Neural progenitor cell (in vitro differentiated cells): ENCODE measurements at places on chromosomes 1 and 21. TPM values are rescaled to one million over a fixed set of nuclear protein-coding genes. Genes with fewer than 3 reads are reported as not detected.
A peak's percentile ranks its signal among the peaks of the same experiment; 100 is the strongest.

DNA sequence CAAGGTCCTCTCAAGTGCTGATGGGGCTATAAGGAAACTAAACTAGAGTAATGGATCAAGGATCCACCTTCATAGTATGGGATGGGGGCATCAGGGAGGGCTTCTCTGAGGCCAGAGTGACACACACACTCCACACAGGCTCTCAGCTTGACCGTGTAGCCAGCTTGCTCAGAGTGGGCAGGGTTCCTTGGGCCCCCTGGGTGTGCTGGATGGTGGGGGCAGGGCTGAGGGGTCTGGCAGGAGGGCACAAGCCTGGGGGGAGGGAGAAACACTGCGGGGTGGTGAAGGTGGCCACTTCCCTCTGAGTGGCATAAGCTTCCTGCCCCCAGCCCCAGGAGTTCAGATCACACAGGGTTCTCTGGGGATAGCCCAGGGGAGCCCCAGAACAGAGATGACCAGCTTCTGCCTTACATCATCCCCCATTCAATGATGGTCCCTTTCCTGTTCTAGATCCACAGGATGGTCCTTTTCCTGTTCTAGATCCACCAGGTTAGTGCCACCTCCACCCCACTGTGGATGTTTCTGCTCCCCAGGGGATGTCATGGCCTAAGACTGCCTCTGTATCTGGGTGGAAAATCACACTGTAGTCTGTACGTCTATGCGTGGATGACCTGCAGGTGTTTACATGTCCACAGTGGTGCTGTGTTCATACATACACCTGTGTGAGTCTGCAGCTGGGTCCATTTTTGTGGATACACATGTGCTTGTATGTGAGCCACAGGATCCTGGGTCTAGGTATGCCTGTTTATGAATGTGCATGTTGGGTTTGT is 525.0 kb downstream of the PTPRU start:
- DNase-seq = no peak

DNA sequence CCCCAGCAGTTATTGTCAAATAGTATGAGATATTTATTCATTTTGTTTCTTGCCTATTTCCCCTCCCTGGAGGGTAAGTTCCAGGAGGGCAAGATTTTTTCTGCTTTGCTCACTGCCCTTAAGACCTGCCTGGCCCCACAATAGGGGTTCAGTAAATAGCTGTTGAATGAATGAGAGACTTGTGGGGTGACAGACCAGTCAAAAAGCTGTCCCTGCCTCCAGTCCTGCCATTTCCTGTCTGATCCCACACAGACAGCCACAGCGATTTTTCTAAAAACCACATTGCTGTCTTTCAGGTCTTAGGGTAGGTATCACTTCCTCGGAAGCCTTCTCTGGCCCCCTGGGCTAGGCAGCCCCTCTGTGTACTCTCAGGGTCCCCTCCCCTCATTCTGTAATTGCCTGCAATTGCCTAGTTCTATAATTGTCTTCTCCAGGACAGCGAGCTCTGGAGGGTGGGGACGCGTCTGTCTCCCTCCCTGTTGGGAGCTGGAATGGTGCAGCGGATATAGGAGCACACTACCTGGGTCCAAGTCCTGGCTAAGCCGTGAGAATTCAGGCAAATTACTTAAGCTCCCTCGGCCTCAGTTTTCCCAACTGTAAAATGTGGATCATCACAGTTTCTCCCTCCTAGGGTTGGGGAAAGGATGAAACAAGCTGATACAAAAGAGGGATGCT is 1.8 kb upstream of the EXTL1 start:
- DNase-seq = no peak

GRCh38 chr1:225881081-225881958 is 860 bp downstream of the TMEM63A start:
- DNase-seq = peak; percentile 48

DNA sequence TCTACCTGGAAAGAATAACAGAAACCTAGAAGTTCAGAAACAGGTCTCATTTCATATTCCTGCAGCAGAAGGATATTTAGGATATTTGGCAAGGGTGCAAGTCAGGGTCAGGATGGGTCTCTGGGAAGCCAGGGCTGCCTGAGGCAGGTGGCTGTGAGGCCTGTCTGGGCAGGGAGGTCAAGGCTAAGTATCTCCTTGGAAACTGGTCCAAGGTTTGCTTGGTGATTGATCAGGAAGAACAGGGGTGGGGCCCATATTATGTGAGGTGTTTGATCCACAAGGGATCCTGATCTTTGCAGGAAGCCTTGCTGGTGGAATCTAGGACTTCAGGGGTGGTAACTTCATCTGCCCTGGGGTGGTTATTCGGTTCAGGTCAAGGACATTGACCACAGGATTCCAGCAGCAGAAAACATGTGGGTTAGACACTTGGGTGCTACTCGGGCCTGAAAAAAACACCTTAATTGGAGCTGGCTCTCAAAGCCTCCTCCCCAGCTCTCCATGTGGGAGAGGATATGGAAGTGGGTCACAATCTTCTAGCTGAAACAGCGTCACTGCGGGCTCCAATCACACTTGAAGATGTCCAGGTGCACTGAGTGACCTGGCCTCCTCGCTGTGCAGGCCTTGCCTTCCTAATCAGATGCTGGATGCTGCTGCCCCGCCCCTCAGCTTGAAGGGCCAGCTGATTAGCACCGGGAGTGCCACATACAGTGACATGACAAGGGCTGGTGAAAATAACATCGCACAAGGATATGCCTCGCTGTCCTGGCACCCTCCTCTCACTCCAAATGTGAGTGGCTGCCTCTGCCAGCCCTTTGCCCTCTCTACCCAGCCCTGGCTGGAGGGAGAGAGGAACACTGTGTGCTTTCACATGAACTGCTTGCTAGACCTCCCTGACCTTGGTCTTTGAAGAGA is 8.7 kb downstream of the CTNNBIP1 start:
- DNase-seq = no peak

Gene DMRTB1
- not detected in 2 replicates for total RNA-seq

Gene RGS16
- 12.5 and 16.4 TPM in 2 replicates for total RNA-seq

DNA sequence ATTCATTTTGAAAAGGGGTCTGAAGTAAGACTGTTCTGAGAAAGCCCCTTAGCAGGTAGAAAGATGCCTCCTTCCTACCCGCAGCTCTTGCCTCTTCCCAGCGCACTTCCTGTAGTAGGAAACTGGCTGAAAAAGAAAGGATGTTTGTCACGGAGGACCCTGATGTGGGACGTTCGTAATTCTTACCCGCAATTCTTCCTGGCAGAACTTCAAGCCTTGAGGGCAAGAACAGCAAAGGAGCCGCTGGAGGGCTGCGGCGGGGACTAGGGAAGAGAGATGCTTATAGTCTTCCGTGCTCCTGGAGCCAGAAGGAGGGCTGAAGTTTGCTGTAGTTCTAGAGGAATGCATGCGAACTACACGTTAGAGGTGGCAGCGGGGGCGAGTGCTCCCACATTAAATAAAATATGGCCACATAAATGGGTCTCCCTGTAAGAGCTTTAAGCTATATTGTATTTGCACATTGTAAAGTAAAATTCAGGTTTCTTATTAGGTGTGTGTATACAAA is 6.3 kb downstream of the C1orf53 start:
- DNase-seq = peak; percentile 72

- no peak for DNase-seq
Measured at GRCh38 chr1:26020330-26020768, 1.2 kb upstream of the EXTL1 start.

DNA sequence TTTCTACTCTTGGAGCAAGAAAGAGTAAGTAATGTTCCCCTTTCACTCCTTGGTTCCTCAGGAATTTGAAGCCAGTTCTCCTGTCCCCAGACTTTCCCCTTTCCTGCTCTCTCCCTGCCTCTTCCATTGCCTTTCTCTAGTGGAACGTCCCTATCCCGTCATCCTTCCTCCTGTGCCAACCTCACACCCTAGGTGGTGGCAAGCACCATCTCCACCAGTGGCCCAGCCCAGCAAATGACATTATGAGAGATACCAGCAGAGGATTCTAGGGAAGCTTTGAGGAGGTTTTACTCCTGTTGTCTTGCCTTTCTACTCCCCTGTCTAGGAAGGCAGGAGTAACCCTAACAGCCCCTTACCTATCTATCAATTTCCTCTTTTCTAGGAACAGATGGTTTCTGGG is 8.1 kb upstream of the TACSTD2 start:
- DNase-seq = no peak

Gene HS2ST1
- 21.1 and 33.2 TPM in 2 replicates for total RNA-seq

- DNase-seq = no peak
Measured at GRCh38 chr1:247198781-247199180, 27.0 kb upstream of the ZNF124 start.

Gene OR2W3
- not detected in 2 replicates for total RNA-seq

DNA sequence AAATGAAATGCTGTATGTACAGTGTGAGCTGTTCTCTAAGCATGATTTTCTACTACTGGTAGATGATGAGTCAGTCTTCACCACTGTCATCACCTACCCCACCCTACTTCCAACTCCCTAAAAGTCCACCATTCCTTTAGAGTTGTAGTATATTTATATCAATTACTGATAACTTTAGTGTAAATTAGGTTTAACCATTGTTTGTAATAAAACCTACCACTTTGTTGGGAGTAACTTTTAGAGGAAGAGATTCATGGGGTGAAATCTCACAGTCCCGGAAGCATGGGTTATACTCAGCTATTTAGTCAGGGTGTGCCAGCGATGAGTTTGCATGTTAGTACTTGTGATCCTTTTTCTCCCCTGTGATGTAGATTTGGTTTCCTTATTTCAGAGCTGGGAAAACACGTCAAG is 17.1 kb downstream of the MORC3 start:
- DNase-seq = no peak

GRCh38 chr1:39384305-39384704 is 107.1 kb upstream of the BMP8A start:
- no peak for DNase-seq

Gene AMY1C
- total RNA-seq = not detected in 2 replicates

GRCh38 chr21:7917729-7918128 is 2603.7 kb upstream of the TPTE start:
- no peak for DNase-seq

Gene HES4
- 7.6 and 35.7 TPM in 2 replicates for total RNA-seq

DNA sequence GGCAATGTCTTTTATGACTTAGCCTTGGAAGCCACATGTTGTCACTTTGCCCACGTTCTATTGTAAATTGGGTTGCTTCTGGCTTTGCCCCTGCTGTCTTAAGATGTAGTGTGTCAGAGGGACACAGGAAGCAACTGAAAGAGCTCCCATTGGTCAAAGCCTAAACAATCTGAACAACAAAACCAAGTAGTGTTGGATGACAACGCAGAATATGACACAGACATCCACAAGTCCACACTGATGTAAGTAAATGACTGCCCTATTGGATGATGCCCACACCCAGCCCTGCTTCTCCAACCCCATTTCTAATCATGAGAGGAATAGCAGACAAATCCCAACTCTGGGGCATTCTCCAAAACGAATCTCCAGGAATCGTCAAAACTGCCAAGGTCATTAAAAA is 50.7 kb downstream of the ELF3 start:
- no peak for DNase-seq

Gene HEYL
- total RNA-seq = 2.3 and 4.0 TPM in 2 replicates

GRCh38 chr1:53182716-53183094 is 13.9 kb upstream of the CPT2 start:
- no peak for DNase-seq

Gene MANEAL
- total RNA-seq = 0.24 and 0.40 TPM in 2 replicates

GRCh38 chr1:169390303-169390702 is 22.3 kb downstream of the BLZF1 start:
- no peak for DNase-seq

DNA sequence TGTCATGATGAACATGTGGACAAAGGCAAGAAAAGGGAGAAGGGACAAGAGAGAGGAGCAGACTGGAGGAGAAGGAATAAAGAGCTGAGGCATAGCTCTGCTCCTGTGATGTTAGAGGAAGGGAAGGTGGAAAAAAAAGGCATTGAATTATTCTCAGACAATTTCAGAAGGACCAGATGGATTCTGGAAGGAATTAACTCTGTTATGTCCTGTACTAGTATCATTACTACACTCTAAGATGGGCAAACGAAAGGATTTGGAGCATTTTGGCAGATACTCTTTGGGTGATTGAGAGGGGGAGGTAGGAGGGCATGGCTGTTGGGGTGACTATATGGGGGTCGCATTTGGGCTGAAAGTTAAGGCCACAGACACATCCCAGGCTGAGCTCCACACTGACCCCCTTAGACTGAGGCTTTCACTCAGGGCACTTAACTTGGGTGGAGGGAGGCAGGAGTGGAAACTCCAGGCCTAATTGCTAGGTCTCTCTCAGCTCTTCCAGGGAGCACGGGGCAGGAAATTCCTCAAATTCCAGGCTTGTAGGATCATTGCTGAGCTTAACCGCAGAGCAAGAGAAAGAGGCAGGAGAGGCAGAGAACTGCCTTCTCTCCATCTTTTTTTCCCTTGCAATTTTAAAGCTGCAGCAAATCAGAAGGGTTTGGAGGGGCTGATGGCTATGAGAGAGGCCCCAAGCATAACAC is 25.9 kb downstream of the KIRREL1 start:
- DNase-seq = peak; percentile 82

Gene CRP
- not detected in 2 replicates for total RNA-seq

Gene LCE1A
- not detected in 2 replicates for total RNA-seq

DNA sequence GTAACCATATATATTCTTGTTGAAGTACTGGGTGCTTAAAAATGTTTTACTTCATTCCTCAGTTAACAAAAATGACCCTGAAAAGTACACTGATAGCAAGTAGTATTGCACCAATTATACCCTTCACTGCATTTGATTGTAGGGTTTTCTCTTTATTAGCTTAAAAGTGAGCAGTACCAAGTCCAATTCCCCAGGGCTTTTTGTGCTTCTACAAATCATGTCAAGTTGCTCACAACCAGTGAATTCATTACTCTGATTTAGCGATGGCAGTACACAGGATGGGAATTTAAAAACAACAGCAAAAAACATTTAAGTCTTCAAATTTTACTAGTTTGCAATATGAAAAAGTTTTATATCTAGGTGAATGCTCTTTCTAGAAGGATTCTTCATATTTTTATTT is 436.4 kb downstream of the PTBP2 start:
- DNase-seq = no peak

Gene ANKRD65
- 0.15 and 1.7 TPM in 2 replicates for total RNA-seq

DNA sequence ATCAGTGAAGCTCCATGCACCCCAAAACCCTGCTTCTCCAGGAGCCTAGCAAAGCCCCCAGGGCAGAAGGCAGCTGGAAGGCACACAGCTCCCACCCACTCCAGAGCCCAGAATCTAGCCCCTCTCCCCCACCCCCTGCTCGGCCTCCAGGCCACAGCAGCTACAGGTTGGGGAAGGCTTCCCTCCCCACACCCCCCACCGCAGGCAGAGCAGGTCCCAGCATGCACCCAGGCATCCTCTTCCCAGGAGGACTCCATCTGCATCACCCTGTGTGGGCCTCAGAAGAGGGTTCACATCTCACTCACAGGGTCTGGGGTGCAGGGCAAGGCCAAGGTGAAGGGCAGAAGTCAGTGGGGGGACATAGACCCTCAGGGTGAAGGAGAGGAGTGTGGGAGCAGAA is 719 bp downstream of the S100A14 start:
- DNase-seq = no peak
